ENCODE measurements at places on chromosomes 16 and 17.

DNA sequence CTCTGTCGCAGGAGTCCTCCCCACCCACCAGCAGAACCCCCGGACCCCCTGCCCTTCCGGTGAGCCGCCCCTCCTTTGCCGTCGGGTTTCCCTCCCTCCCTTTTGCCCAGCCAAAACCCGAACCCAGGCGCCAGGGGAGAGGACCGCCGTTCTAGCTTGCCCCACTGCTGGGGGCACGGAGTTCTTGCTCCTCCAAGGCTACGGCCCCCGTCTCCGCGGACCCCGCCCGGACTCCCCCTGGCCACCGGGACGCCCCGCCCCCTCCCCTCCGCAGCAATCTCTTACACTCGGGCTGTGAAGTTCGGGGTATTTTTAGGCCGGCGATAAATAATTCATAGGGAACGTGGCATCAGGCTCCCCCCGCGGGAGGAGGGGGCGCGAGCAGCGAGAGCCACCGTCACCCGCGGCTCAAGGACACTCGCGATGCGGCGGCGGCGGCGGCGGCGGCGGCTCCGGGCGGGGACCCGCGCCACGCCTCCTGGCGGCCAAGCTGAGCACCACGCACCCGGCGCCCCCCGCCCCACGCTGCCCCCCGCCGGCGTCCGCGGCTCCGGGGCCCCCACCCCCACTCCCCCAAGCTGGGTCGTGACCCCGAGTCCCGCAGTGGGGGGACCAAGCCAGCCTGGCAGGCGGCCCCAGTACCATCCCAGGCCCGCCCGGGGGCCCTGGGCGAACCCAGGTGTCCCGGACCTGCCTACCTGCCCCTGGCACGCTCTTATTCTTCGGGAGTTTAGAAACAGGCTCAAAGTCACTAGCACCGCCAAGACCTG is at the start of gene GRIN2C:
Gene GRIN2C, minus strand, starts transcription at position 427 of the 770 bp plus-strand sequence. CDS start 4,793 bp downstream, outside the sequence.
- DNase-seq, result no peak

DNA sequence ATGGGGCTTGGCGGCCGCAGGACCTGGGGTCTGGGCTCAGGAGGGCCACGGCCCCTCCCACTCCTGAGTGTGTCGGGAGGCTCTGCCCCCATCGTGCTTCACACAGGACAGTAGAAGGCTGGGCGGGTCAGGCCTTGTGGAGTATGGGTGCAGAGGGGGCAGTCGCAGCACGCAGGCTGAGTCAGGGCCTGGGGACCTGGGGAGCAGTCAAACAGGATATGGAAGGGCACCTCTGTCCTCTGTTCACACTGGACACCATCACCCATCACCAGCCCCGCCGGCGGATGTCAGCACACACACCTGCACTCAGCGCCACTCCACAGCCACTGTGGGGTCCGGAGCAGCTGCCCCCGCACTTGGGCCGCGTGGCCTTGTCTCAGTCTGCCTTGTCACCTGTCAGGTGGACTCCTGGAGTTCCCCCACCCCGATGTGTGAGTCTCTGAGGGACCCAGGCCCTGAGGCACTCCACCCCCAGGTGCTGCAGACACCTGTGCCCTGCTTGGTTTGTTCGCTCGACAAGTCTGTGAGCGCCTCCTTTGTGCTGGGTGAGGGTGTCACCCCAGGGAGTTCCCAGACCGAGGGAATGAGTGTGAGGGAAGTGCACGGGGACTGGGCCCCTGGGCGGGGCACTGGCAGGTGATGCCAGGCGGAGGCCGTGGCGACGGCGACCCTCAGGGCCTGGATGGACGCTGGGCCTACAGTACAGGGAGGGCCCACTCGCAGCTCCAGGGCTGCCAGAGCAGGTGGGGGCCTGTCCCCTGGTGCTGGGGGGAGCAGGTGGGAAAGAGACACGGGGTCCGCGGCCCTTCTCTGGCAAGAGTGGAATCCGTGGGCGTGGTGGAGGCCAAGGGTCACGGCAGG is 31.7 kb downstream of the ZFPM1 start:
- no peak for DNase-seq

DNA sequence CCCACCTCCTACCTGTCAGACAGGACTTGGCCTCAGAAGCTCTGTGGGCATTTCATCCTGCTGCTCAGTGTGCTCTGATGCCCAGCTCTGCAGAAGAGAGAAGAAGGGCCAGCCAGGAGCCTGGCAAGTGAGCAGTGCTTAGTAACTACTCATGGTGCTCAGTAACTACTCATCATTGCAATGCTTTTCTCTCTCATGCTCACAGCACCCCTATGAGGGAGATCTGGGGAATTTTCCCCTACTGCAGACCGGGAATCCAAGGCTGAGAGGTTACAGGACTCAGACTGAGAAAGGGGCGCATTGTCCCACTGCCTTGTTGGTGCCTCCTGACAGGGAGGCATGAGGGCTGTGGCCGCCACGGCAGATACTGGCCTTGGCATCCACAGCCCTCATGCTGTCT is 261.1 kb downstream of the C16orf95 start:
- DNase-seq, result no peak

GRCh38 chr17:19513897-19514488 is 19.7 kb upstream of the SLC47A1 start:
- peak; percentile 16 for DNase-seq

DNA sequence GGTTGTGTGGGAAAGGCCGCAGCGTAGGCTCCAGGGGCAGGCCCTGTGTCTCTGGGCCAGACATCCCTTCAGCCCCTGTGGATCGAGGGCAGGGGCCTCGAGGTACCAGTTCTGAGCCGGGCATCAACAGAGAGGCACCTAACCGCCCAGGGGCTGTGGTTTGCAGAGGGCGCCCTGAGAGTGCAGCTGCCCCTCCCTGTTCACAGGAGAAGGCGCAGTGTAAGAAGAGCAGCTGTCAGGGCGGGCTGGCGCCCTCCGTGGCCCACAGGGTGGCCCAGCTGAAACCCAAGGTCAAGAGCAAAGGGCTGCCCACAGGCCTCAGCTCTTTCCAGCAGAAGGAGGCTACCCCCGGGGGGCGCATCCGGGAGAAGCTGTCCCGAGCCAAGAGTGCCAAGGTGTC is 56.5 kb downstream of the ACTG1 start:
- DNase-seq, result no peak

DNA sequence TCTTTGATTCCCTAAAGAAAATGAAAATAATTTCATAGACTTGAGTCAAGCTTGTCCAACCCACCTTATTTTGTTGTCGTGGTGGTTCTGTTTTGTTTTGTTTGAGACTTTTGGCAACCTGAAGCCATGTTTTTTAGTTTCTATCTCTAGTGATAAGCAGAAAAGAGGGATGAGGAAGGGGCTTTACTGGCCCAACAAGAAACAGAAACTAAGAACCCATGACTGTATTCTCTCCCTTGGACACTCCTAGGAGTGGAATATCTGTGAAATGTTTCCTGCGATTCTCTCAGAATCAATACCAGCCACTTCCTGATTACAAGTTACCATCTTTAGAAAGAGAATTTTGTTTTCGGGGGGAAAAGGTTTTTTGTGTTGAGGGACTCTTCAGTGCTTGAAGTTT is 207.5 kb downstream of the PRKCA start:
- DNase-seq, result no peak

DNA sequence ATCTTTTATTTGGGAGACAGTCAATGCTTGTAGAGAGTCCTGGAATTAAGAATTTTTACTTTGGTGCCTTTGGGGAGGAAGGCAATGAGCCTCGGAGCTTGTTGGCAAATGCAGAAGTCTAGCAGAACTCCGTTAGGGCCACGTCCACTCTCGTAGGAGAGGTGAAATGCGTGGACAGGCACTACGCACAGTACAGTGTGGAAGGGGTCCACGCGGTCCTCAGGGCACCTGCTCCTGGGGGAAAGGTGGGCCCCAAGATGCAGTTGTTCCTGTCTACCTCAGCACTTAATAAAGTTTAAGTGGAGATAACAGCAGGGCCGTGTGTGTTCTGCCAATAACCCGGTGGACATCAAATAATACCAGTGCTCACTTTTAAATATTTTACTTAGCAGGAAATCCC is 1.8 kb downstream of the RAB11FIP3 start:
- DNase-seq, result no peak

DNA sequence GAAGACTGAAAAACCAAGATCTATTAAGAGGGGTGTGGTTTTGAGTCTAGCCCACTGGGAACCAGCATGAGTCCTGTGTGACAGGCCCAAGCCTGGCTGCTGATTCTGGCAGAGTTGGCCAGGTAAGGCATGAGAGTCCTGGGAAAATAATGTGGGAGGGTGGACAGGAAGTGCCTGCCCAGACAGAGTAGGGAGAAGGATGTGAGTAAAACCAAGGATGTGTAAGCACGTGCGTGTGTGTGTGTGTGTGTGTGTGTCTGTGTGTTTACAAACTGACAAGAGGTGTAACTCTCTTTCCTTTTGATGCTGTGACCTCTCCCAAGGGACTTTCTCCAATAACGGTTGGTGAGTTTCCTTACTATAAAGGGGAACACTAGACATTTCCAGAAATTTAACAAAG is 15.6 kb upstream of the TEX2 start:
- no peak for DNase-seq

- no peak for DNase-seq
Measured at GRCh38 chr16:51565184-51565583, 414.1 kb upstream of the SALL1 start.

DNA sequence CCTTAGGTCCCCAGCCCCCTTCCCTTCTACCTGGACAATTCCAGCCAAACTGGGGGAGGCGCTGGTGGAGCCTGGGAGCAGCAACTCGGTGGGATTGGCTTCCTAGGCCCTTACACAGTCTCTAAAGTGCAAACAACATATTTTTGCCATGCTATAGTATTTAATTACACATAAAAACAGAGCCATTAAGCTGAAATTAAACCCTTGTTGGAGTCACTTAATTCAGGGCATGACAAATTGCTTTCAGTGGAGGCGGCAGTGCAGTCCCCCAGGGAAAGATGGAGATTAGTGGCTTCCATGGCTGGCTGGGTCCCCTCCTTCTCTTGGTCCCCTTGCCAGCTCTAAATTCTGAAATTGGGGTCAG is 17.3 kb downstream of the IGFBP4 start:
- no peak for DNase-seq

GRCh38 chr17:13582776-13583547 is 18.8 kb downstream of the HS3ST3A1 start:
- DNase-seq, result no peak

GRCh38 chr17:48472411-48473281 is 42.6 kb upstream of the SKAP1 start:
- DNase-seq, result no peak

DNA sequence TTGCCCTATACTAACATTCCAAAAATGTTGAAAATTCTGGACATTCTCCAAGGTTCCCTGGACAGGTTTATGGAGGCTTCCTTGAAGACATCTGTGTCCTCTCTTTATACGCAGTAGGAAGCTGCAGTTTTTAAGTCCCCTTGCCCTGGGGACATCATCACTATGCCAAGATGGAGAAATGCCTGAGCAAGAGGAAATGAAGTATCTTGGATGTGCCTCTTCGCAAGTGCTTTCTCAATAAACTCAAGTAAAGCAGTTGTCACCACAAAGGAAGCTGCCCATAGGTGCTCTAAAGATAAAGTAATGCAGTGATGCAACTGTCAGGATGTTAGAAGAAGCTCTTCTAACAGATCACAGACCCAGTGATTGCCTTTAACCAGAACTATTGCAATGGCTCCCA is 71.0 kb downstream of the CDYL2 start:
- no peak for DNase-seq
